Brain pericyte (primary cell): ENCODE measurements at places on chromosomes 13 and 19.

DNA sequence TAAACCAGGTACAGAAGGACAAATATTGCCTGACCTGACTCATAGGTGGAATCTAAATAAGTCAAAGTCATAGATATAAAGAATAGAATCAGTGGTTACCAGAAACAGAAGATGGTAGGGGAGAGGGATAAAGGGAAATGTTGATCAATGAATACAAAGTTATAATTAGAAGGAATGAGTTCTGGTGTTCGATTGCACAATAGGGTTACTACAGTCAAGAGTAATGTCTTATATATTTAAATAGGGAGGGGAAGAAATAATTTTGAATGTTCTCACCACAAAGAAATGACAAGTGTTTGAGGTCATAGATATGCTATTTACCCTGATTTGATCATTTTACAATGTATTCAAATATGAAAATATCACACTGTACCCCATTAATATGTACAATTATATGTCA, 1541.2 kb downstream of the SLITRK1 start:
- no peak for DNase-seq

DNA sequence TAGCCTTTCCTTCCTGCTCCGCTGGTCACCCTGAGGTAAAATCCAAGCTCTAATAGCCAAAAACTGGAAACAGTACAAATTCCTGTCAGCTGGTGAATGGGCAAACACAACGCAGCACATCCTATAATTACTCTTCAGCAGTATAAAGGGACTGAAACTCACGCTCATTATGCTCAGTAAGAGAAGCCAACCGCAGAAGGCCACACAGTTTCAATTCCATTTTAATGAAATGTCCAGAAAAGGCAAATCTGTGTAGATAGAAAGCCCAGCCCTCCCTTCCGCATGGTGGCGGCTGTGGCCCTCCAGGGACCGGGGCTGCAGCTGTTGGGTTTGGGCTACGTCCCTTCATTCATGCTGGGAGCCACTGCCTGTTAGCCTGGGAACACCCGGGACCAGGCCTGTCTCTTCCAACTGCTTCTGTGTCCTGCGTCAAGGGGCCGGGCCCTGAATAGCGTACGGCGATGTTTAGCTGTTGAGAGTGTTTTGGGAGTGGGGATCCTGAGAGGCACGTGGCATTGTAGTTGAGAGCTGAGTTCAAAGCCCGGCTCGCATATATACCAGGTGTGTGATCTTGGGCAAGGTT, 23.5 kb downstream of the NKPD1 start:
- DNase-seq = no peak

DNA sequence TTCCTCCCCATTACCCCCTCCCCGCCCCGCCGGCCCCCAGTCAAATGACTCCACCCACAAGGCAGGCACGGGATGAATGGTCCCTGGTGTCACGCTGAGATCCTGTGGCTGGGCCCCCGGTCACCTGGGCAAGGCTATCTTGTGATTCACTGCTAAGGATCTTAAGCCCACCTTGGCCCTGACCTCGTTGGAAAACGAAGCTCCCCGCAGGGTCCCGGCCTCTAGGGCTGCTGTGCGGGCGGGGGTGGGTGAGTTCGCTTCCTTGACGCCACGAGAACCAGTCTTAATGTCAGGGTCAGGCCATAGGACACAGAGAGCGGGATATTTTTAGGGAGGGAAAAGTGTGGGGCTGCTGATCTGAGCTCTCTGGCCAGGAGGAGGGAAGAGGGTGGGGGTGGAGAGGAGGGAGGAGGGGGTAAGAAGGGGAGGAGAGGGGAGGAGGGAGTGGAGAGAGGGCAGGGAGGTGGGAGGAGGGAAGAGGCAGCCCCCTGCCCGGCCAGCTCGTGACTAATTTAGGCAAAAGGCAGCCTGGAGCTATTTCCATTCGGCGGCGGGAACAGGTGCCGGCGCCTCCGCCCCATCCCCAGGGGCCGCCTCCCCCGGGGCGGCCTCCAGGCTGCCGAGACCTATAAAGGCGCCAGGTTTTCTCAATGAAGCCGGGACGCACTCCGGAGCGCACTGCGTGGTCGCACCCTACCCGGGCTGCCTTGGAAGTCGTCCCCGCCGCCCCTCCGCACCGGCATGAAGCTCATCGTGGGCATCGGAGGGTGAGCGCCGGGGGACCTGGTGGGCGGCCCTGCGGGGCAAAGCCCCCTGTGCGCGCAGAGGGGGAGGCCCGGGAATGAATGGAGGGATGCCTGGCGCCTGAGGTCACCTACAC, at the start of gene NMRK2:
TSS of gene NMRK2 (plus strand) at position 139 of the 880 bp plus-strand sequence. CDS start at position 742, 603 bp downstream.
- no peak for DNase-seq

GRCh38 chr13:27665333-27665732, 43.6 kb downstream of the POLR1D start:
- DNase-seq = no peak

- DNase-seq = no peak
Observed at GRCh38 chr13:23687614-23688013, 117.4 kb downstream of the TNFRSF19 start.

DNA sequence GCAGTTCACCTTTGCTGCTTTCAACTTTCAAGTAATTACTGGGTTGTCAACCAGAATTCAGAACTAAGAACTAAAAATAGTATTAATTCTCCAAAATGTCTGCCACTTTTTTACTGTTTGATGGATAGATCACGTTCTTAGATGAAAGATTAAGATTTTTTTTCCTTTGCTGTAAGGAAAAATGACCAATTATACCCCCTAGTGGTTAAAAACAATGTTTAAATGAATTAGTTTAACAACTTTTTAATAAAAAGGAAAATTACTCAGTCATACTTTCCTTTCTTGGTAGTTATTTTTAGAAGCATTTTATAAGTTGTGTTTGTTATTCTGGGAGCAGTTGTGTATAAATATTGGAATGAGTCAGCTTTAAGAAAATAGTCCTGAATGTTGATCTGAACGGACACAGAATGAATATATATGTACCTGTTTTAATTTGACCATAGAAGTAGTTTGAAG, 4.6 kb downstream of the TM9SF2 start:
- DNase-seq = no peak

- DNase-seq = no peak
Observed at GRCh38 chr19:41356984-41357739, 3.4 kb upstream of the TGFB1 start.

DNA sequence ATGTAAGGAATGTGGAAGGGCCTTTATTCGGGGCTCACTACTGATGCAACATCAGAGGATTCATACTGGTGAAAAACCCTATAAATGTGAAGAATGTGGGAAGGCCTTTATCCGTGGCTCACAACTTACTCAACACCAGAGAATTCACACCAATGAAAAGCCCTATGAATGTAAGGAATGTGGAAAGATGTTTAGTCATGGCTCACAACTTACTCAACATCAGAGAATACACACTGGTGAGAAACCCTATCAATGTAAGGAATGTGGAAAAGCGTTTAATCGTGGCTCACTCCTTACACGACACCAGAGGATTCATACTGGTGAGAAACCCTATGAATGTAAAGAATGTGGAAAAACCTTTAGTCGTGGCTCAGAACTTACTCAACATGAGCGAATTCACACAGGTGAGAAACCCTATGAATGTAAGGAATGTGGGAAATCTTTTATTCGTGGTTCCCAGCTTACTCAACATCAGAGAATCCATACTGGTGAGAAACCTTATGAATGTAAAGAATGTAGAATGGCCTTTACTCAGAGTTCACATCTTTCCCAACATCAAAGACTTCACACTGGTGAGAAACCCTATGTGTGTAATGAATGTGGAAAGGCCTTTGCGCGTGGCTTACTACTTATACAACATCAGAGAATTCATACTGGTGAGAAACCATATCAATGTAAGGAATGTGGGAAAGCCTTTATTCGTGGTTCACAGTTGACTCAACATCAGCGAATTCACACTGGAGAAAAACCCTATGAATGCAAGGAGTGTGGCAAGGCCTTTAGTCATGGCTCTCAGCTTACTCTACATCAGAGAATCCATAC, 44.3 kb downstream of the ZNF585A start:
- DNase-seq = no peak

DNA sequence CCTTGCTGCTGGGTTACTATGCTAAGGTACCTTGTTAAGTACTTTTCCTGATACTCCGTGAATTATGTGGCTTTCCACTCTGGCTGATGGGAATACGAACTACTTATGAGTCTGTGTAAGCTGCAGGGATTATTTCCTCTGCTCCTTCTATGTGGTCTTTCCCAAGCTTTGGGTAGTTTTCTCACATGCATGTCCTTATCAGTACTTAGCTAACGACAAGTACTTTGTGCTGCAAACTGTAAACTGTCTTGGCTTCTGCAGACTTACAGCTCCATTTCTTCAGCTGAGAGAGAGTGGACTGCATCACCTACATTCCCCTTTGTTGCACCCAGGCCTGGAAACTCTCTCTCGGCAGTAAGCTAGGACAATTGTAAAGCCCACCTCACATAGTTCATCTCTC, 76.6 kb downstream of the FGF9 start:
- no peak for DNase-seq

GRCh38 chr13:26747706-26748105, 12.9 kb downstream of the GPR12 start:
- no peak for DNase-seq
